ENCODE measurements at places on chromosomes 1 and 21.

DNA sequence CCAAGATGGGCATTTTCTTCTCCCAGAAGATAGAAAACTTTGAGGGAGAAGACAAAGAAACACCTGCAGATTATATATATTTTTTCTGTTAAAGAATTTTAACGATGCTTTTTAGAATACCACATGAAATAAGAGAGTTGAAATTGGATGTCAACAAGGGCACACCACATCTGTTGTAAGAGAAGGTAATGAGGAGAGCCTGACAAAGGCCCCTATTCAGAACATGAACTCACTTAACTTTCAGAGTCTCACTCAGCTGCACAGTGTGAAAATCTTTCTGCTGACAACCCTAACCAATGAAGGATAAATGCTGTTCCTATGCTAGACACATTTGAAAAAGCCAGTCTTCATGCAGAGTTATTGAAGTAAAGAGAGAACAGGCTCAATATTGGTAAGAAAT lies 7.3 kb downstream of the KRTAP22-2 start:
- DNase-seq: no peak

DNA sequence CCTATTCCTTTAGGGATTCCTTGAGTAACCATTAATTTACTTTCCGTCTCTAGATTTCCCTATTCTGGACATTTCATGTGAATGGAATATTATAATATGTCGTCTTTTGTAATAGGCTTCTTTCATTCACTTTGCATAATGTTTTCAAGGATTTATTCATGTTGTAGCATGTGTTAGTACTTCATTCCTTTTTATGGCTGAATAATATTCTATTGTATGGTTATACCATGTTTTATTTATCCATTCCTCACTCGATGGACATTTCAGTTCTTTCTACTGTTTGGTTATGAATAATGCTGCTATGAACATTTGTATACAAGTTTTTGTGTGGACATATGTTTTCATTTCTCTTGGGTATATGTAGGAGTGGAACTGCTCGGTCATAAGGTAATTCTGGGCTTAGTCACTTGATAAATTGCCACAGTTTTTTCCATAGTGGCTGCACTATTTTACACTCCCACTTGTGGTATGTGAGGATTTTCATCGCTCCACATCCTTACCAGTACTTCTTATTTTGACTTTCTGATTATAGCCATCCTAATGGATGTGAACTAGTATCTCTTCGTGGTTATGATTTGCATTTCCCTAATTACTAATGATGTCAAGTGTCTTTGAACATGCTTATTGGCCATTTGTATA lies 17.7 kb downstream of the PPP2R5A start:
- no peak for DNase-seq

GRCh38 chr1:229792012-229792975 lies 166.2 kb downstream of the URB2 start:
- no peak for DNase-seq

DNA sequence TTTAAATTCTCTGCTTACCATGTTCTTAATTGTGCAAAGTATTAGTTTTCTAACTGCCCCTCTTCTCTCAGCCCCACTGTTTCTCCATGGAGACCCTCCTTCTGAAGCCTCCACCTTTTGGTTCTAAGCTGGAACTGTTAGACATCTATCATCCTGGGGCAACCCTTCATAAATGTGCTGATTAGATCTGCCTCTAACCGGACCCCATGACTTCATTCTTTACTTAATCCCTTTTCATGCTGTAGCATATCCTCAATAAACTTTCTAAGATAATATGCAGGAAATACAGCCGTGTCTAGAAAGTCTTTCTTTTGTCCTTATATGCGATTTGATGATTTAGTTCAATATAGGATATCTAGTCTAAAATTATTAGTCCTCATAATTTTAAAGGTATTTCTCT lies 1020.1 kb downstream of the ADGRL2 start:
- DNase-seq: no peak

GRCh38 chr1:58754683-58755467 lies 29.0 kb downstream of the JUN start:
- no peak for DNase-seq

DNA sequence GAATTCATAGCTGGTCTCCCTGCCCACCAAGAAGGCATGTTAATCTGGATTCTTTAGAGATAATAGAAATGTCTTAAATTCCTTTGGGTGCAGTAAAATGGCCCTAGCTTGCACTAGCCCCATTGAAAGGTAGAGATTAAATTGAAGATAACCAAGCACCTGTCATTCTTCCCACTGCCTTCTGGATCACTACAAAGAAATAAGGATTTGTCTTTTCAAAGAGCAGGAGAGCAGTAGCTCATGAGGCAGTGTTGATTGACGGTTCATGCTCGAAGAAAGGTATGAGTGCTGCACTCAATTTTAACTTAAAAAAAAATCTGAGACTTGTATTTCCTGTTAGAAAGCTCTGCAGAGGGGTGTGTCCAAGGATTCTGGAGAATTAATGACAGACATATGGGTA lies 74.9 kb upstream of the F3 start:
- DNase-seq: no peak

GRCh38 chr1:189022015-189022414 lies 1455.6 kb downstream of the BRINP3 start:
- DNase-seq: no peak

GRCh38 chr1:29279406-29279805 lies 43.1 kb downstream of the PTPRU start:
- no peak for DNase-seq

GRCh38 chr1:209589440-209589839 lies 5.9 kb downstream of the CAMK1G start:
- DNase-seq: no peak

DNA sequence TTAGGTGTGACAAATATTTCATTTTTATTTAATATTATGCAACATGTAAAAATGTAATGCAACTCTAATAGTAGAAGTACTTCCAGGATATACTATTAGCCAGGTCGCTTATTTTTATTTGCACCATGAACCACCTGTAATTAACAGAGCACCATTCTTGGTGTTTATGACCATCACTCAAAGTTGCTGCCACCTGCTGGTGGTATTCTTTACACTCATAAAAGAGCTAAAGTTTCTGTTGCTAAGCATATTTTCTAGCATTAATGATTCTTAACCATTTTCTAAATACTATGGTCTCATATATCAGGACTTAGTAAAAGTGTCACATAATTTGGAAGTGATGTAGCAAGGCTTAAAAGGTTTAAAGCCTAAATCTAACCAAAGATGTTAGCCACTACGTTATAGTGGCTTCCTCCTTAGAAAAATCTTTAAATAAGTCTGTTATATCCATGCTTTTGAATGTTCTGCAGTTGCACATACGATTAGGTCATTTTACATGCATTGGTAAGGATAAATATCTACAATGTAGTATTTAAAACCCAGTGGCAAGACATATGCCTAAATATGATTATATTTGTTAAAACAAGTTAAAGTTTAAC lies 244.5 kb downstream of the NEGR1 start:
- peak; percentile 42 for DNase-seq

DNA sequence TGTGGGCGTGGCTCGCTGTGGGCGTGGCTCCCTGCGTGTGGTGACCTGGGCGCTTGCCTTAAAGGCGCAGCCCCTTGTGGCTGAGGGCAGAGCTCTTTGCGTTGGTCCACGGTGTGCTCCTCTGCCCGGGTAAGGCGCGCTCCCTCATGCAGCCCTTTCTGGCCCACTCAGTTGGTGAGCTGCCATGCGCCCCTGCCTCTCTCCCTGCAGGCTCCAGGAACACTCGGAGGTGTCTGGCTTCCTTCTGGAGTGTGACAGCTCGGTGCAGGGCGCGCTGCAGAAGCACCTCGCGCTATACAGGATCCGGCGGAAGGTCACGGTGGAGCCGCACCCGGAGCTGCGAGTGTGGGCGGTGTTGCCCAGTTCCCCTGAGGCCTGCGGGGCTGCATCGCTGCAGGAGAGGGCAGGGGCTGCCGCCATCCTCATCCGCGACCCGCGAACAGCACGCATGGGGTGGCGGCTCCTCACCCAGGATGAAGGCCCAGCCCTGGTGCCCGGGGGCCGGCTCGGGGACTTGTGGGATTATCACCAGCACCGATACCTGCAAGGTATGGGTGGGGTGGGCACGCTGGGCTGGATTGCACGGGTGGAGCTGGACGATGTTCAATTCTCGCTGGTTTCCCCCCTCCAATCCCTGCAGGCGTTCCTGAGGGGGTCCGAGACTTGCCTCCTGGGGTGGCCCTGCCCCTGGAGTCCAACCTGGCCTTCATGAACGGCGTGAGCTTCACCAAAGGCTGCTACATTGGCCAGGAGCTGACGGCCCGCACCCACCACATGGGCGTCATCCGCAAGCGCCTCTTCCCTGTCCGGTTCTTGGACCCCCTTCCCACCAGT lies 9.1 kb downstream of the IBA57 start:
- no peak for DNase-seq

- DNase-seq: no peak
Measured at GRCh38 chr1:226611301-226611700, 62.7 kb downstream of the STUM start.

GRCh38 chr1:34867415-34867814 lies 7.9 kb upstream of the SMIM12 start:
- no peak for DNase-seq

GRCh38 chr1:235455823-235456222 lies 48.4 kb downstream of the B3GALNT2 start:
- no peak for DNase-seq

GRCh38 chr1:185014941-185015340 lies 30.4 kb upstream of the RNF2 start:
- no peak for DNase-seq

DNA sequence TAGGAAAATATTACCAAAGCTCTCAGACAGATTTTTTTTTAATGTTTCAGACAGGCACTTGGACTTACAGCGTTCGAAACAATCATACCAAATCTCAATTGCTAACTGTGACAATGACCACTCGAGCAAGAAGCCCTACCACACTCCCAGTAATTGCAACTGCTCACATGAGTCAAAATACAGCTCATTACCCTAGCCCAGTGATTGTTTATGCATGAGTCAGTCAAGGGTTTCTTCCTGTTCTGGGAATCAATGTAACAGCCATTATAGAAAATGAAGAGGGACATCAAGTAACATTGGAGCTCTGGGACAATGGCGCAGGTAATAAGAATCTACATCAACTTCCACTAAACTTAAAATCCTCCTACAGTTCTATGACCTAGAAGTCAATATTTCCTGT lies 56.1 kb upstream of the SH3GLB1 start:
- DNase-seq: no peak

GRCh38 chr1:157439302-157439954 lies 112.9 kb downstream of the FCRL5 start:
- peak; percentile 16 for DNase-seq

GRCh38 chr1:17236779-17237560 lies 11.9 kb upstream of the PADI3 start:
- DNase-seq: peak; percentile 86

DNA sequence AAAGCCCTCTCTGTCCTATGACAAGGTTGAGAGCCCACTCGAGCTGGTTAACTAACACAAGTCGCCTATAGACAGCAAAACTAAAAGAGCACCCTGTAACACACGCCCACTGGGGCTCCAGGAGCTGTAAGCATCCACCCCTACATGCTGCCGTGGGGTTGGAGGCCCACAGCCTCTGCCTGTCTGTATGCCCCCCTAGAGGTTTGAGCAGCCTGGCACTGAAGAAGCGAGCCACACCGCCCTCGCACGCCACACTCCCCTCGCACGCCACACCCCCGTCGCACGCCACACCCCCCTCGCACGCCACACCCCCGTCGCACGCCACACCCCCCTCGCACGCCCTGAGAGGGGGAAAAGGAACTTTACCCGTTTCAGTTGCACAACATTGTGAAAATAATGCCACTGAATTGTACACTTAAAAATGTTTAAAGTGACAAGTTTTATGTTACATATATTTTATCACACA lies 13.2 kb upstream of the HMGCL start:
- DNase-seq: peak; percentile 64

DNA sequence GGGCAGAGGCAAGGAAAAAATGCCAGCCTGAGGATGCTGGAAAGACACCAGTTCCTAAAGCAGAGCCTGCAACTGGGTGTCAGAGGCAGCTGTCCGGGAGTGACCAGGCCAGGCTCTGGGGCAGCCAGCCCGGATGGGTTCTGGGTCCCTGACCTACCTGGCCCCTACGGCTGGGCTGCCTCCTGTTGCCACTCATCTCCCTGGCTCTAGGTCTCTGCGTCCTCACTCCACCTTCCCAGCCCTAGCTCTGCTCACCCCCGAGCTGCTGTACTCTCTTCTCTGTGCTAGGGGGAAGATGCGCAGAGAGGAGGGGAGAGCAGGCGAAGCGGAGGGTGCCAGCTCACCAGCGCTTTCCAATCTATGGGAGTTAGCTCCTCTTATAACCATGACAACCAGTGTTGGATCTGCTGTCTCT lies 9.0 kb downstream of the ARHGEF2 start:
- no peak for DNase-seq

GRCh38 chr1:196152086-196152485 lies 456.2 kb downstream of the KCNT2 start:
- DNase-seq: no peak

GRCh38 chr1:230632273-230632873 lies 9.9 kb upstream of the COG2 start:
- DNase-seq: no peak

DNA sequence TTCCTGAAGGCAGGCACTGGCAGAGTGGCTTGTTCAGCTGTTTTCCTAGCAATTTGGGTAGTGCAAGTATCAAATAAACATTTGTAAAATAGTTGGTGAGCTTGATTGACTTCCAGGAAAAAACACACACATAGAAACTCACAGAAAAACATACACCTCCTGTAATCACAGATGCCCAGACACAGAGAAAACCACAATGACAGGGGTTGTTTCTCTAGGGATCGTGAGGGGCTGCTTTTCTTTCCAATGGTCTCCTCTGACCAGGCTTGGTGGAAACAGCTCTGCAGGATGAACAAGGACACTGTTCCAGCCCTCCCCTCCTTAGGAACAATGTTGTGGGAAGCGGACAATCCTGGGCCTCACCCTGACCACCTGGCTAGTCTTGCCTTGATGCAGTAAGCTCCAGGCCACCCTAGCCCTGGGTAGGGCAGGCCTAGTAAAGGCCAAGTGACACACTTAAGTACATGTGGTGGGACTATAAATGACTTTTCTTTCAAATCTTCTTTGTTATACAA lies 142.5 kb upstream of the HMGB4 start:
- no peak for DNase-seq

DNA sequence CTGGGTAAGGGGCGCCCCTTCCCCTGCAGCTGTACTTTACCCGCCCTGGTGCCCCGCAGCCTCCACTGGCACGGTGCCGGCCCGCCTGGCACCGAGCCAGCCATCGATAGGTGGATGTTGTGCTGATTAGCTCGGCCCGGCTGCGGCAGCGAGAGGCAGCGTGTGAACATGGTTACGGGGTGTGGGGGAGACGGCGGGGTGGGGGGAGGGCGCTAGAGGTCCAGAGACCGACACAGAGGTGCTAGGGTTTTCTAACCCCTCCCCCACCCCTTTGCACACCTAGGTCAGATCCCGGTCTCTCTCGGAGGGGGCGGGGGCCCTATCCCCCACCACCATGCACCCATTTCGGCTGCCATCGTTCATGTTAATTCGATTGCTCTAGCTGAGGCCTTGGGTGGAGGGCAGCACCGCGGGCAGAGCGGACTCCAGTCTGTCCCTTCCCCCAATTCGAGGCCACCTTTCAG lies 6.7 kb downstream of the EFNA4 start:
- DNase-seq: no peak

DNA sequence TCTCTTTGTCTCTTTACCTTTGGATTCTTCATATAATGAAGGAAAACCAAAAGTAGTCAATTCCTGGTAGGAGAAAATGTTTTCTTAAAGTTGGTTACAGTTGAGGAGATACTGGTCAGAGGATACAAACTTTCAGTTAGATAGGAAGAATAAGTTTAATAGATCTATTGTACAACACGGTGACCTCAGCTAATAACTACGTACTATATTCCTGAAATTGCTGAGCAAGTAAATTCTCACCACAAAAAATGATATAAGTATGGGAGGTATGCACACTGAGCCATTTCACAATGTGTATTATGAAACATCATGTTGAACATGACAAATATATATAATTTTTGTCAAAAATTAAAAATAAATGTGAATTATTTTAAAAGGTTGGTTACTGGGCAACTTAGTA lies 20.4 kb downstream of the SSX2IP start:
- no peak for DNase-seq
